Stimulated activated CD4-positive, alpha-beta T cell treated with anti-CD3 and anti-CD28 coated beads, Interleukin-4, amount 100 ng/mL, for 24 hours (primary cell): ENCODE measurements at places on chromosomes 16 and 17.

DNA sequence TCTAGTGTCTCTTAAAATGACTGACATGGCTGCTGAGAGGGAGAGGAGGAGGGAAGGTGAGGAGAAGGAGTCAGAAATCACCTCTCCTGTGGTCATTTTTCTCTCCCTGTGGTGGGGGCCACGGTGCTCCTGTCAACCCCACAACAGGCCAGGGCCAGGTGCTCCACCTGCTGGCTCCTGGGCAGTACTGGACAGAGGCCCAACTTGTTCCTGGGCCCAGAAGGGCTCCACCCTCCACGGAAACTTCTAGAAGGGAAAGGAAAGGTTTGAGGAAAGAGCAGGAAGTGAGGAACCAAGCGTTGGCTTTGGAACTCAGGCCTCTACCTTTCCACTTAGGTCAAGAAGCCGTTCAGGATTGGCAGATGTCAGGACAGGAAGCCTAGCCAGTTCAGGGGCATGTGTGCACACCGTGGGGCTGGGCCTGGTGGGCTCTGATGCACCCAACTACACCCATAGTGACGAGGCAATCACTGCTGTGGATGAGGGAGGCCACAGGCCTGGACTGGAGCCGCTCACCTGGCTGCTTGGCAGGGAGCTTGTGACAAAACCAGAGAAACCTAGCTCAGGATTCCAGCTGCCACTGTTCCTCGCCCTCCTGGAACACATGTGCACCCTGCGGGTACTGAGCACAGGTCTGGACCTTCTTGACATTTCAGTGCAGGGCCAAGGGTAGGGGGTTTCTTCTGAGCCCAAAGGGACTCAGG lies 36.1 kb downstream of the WNT3 start:
- no peak for DNase-seq

GRCh38 chr16:7731141-7731540 lies 398.5 kb downstream of the RBFOX1 start:
- DNase-seq: no peak

GRCh38 chr16:50340578-50340977 lies 28.2 kb downstream of the BRD7 start:
- DNase-seq: no peak

DNA sequence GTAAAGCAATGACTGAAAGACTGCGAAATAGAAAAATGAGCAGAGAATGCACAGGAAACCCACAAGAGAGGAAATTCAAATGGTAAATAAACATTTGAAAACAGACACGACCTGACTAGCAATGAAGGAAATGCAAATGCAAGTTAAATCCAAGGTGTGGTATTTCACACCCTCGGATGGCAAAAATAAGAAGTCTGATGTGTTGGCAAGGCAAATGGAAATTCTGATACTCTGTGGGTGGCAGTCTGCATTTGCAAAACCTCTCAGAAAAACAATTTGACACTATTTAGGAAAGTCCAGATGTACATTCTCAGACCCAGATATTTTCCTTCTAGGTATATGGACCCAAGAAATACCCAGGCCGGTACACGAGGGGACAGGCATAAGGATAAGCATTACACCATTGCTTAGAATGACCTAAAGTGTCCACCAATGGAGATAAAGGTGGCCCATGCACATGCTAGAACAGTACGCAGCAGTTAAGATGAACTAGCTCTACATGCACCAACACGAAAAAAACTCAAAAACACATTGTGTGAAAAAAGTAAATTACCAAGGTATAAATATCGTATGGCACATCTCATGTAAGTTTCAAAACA lies 116.7 kb downstream of the GAS7 start:
- DNase-seq: no peak

DNA sequence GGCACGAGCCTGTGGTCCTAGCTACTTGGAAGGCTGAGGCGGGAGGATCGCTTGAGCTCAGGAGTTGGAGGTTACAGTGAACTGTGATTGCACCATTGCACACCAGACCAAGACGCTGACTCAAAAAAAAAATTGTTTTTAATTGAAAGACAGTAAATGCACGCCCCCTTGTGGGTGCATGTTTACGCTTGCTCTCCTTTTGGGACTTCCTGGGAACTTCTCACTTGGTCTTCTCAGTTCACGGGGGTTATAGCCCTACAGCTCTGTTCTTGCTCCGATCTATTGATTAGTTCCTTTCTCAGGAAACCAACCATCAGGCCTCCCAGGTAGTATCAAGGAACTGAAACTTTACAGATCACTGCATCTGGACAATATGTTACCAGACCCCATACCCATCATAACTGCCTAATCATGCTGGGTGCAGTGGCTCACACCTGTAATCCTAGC lies 14.2 kb upstream of the RIPOR1 start:
- DNase-seq: peak; percentile 82

GRCh38 chr17:80961541-80962330 lies 29.9 kb upstream of the CHMP6 start:
- DNase-seq: no peak

- DNase-seq: peak; percentile 25
Measured at GRCh38 chr17:32266389-32267301, 1.0 kb downstream of the RHBDL3 start.

- no peak for DNase-seq
Measured at GRCh38 chr16:79473456-79473855, 127.1 kb downstream of the MAF start.

DNA sequence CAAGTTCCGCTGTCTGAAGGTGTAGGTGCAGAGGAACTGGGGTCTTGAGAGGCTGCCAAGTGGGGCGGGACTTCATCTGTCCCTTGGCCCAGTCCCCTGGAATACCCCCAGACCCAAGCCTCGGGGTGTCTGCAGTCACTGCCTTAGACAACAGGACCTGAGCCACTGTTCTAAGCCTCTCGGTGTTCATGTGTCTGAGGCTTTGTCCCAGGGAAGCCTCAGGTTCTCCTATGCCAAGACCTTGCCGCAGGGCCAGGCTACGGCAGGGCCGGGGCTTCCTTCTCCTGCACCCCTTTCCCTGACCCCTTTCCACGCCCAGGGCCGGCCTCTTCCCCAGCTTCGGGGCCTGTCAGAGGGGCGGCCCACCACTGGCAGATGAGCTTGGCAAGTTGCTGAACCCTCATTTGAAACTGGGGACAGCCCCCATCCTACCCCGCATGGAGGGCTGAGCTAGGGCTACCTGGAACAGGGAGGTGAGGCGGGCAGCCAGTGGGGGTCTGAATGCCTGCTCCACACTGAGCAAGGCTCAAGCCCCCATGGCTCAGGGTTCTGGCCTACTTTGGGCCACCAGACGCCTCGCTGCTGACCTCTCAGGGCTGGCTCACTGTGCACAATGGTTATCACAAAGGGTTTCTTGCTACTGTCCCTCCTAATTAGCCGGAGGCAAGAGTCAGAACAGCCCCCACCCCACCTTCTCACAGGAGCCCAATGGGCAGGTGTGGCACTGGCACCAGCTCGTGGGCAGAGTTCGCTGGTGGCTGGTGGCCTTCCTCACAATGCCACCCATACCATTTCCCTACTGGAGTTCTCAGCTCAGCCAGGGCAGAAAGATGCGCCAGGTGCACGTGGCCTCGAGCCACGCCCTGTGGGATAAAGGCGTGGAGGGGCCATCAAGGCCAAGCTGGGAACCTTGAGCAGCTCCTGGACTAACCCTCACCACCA lies 7.1 kb downstream of the LITAFD start:
- DNase-seq: no peak

DNA sequence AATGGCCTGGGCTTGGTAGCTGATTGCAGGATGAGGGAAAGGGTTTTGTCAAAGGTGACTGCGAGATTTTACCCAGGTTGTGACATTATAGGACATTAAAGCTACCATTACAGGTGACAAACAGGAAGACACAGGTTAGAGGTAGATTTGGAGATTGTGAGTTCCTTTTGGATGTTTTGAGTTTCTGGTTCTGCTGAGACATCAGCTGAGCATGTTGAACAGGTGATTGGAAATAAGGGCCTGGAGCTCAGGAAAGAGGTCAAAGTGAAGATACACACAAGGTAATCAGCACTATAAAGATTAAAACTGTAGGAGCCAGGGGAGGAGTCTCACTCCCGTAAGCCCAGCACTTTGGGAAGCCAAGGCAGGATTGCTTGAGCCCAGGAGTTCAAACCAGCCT lies 6.0 kb downstream of the GSDMA start:
- DNase-seq: no peak

DNA sequence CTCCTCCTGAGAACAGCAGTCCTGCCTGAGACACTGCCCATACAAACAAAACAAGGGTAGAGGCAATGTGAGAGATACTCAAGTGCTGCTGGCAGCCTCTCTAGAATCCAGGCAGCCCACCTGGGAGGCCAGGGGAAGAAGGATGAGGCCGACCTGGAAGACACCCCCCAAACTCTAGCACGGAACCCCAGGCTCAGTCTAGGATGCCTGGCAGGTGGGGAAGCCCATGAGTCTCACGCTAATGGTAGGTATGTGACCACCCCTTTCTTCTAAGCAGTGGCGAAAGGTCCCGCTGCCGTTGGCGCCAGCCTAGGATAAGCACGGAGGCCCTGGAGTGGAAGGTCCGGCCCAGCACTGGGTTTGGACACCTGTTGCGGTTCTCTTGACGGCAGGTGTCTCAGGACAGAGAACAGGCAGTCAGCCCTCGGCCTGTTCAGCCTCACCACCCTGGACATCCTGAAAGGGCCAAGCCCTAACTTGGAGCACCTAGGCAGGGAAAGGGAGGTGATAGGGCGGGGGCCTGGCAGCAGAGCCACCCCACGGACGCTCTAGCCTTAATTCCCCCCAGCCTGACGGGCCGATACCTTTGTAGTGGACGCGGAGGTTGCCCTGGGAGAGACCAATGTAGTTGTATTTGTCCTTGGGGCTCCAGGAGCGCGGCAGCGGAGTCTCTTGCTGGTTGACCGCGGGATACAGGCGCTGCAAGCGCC lies 487 bp downstream of the RANBP10 start:
- no peak for DNase-seq
